D721Med (cell line): ENCODE measurements at places on chromosomes 3 and 15.

- no peak for DNase-seq
Observed at GRCh38 chr15:58163985-58164384, 25.8 kb downstream of the AQP9 start.

- DNase-seq, result no peak
Observed at GRCh38 chr15:101145362-101145761, 106.5 kb downstream of the CHSY1 start.

- DNase-seq, result no peak
Observed at GRCh38 chr15:38149315-38149714, 103.3 kb upstream of the SPRED1 start.

DNA sequence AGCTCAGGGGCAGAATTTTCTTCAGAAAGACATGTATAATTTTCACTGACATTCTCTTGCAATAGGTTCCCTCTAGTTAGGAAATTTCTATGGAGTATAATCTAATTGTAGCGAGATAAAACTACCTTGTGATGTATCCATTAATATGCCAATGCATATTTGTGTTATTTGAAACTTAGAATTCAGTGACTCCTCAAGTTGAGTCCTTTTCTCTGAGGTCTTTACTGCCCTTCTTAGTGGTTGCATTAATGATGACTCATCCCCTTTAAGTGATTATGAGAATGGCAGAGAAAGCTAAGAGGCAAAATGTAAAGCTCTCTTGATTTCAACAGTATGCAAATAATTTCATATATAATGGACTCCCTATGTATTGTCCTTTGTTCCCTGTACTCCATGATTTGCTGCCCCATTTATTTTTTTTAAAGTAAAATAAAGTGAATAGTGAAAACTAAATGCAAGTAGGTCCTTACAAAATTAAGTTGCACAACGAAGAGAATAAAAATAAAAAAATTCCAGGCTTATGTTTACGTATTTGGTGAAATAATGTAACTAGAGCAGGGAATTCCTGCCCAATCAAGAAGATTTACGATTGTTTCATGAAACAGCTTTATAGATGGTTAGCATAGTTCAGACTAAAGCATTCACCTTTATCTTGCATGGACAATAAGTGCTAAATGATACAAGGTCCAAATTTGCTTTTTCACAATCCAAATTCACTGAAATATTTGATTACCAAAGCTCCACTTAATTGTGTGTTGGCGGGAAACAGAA, 78.1 kb downstream of the ZPLD1 start:
- DNase-seq, result no peak

GRCh38 chr3:27526614-27527315, 42.6 kb upstream of the SLC4A7 start:
- no peak for DNase-seq

- DNase-seq, result no peak
Observed at GRCh38 chr15:47673232-47673761, 44.0 kb upstream of the SEMA6D start.
